ENCODE measurements at places on chromosomes 1 and 21. TPM values are rescaled to one million over a fixed set of nuclear protein-coding genes. Genes with fewer than 3 reads are reported as not detected.

The SLC6A9 gene
- 0.65 TPM for polyA plus RNA-seq

The OR14K1 gene
- polyA plus RNA-seq, result not detected

The LEFTY2 gene
- polyA plus RNA-seq, result 0.21 TPM

The ATP1A2 gene
- not detected for polyA plus RNA-seq

The RNU1-1 gene
- polyA plus RNA-seq, result not detected

The ADCY10 gene
- not detected for polyA plus RNA-seq

The OPRD1 gene
- not detected for polyA plus RNA-seq

The RIPPLY3 gene
- polyA plus RNA-seq, result not detected

The KCNJ9 gene
- not detected for polyA plus RNA-seq

The CD5L gene
- not detected for polyA plus RNA-seq

The AGMAT gene
- 2.7 TPM for polyA plus RNA-seq

The SPRR2E gene
- polyA plus RNA-seq, result not detected

The ARHGEF10L gene
- 2.0 TPM for polyA plus RNA-seq

The POU2F1 gene
- 5.2 TPM for polyA plus RNA-seq

The KRTAP11-1 gene
- polyA plus RNA-seq, result not detected

The FCGR3B gene
- 0.13 TPM for polyA plus RNA-seq

The PAQR6 gene
- polyA plus RNA-seq, result 1.3 TPM

The FAM43B gene
- polyA plus RNA-seq, result not detected

The CNIH3 gene
- polyA plus RNA-seq, result 0.72 TPM

The AVPR1B gene
- not detected for polyA plus RNA-seq

The FCRL1 gene
- 953 TPM for polyA plus RNA-seq

The PYHIN1 gene
- polyA plus RNA-seq, result 5.5 TPM

The ADAMTS5 gene
- polyA plus RNA-seq, result 0.01 TPM

The TMEM52 gene
- polyA plus RNA-seq, result 1.00 TPM

The BEND5 gene
- 19.7 TPM for polyA plus RNA-seq

The NPHS2 gene
- polyA plus RNA-seq, result not detected

The FCRL2 gene
- polyA plus RNA-seq, result 254 TPM

The ZNF593OS gene
- polyA plus RNA-seq, result not detected

The LRRC39 gene
- 0.91 TPM for polyA plus RNA-seq

The KNCN gene
- polyA plus RNA-seq, result not detected

The MASP2 gene
- 0.30 TPM for polyA plus RNA-seq

The PRRX1 gene
- polyA plus RNA-seq, result not detected

The SLFNL1 gene
- polyA plus RNA-seq, result 0.35 TPM

The AQP10 gene
- not detected for polyA plus RNA-seq

The LENEP gene
- polyA plus RNA-seq, result not detected

The APH1A gene
- 165 TPM for polyA plus RNA-seq

The OR2W3 gene
- polyA plus RNA-seq, result 2.5 TPM

The SZT2 gene
- 41.4 TPM for polyA plus RNA-seq
